ENCODE measurements at places on chromosomes 5 and 9.

DNA sequence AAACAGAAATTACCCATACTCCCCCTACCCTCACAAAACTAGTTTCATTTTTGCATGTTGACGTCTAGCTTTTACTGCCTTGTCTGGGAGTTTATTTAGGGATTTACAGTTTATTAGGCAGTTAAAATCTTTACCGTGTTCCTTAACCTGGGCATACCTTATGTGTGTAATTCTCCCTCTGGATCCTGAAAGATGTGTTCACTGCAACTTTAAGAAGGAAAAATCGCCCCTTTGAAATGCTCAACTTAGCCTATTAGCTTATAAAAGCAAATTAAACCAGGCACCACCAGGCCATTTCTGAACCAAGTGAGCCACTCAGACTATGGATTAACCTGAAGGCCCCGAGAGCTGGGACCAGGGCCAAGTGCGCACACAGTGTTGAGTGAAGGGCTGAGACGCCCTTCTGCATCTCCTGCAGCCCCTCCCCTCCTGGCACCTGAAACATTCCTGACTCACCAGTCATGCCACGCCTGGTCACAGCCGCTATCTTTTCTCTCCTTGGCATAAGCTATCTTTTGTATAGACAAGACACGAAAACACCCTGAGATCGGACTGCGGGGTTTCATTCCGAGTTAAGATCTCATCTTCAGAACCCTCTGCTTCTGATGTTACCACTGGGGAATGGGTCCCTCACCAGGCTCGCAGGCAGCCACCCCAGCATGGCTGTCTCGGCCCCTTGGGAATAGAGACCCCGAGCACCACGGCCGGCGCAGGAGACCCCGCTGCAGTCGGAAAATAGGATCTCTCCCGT is 111.9 kb downstream of the ROR2 start:
- no peak for DNase-seq

DNA sequence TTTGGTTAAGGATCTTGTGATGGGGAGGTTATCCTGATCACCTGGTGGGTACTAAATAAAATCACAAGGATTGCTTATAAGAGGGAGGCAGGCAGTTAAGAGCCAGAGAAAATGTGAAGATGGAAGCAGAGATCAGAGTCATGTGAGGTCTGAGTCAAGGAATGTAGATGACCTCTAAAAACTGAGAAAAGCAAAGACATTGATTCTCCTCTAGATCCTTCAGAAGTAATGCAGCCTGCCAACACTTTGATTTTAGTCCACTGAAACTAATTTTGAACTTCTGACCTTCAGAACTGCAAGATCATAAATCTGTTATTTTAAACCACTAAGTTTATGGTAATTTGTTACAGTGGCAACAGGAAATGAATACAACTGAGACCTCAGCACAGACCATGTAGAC is 499.0 kb downstream of the GADD45G start:
- DNase-seq, result no peak

DNA sequence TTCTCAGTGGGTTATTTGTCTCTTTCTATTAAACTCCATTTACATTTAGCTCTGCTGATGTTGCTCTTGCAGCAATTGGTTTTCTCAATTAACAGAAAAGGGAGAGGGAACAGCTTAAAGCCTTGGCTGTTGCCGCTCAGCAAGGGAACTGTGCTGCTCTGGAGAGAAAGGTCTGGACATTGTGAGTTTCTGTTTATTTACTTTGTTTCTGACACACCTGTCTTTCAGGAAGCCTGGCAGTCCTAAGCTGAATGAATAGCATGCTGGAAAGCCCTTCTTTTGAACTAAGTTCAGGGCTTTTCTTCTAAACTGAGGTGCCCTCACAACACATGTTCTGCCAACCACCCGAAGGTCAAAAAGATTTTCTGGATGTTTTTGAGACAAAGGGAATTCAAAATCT is 491.9 kb downstream of the PDE4D start:
- DNase-seq, result no peak

DNA sequence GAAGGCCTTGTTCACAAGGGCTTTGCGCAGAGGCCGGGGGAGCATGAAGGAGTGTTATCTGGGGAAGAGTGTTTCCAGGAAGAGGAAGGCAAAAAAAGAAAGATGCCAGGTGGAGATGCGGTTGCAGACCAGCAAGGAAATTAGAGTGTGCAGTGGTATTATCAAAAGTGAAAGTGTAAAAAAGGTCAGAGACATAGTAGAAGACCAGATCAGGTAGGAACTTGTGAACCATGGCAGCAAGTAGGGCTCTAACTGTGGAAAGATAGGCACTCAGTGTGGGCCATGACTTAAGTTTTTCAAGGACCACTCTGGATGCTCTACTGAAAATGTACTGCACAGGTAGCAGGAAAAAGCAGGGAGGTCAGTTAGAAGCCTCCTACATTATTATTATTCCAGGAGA is 90.1 kb upstream of the SPOCK1 start:
- DNase-seq, result no peak

GRCh38 chr5:57172466-57173318 is 1.2 kb upstream of the GPBP1 start:
- DNase-seq, result peak; percentile 17

DNA sequence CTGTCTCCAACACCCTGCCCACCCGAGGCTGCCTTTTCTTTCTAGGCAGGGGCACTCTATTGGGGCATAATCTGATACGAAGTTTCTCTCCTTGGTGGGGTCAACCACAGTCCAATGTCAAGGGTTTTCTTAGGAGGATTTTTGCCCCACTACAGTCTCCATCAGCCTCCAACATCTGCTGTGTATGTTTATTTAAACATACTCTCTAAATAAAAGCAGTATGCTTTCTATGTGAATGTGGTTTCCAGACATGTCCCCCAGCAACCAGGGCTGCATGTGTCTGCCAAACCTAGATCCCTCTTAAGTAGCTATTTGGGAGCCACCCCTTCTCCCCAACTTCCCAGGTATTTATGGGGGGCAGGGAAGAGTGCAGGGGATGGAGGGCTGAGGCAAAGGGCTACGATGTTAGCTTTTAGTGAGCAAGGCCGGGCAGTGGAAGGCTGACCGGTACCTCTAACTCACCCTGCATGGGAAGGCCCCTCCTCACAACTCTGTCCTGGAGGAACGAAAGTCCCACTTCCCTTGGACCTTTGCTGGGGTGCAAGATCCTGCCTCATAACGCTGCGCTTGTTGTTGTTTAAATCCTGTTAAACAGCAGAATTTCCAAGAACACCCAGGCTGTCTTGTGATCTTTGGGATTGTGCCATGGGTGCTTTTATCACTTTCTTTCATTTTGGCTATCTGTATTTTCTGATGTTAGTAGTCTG is 75.4 kb downstream of the NREP start:
- no peak for DNase-seq

- peak; percentile 99 for DNase-seq
These were observed 74.2 kb upstream of the ADCY2 start for GRCh38 chr5:7321724-7322123.

DNA sequence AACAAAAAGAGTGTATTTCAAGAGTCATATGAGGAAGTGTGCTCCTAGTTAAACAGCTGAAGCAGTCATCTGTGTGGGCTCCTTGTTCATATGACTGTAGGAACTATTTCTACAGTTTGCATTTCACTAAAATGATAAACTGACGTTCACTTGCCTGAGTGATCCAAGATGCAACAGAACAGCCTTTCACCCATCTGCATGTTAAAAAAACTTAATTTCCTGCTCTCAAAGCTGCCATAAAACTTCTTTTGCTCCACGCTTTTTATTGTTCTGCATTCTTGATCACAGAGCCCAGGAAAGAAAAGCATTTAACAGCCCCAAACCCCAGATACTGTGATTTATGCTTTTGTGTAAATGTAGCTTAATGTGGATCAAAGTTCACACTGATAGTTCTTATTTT is 43.9 kb downstream of the ZNF608 start:
- DNase-seq, result no peak

GRCh38 chr5:54455413-54456157 is at the start of gene HSPB3:
Gene HSPB3, plus strand, starts transcription at chr5:54455699. Its CDS starts 91 bp downstream, at chr5:54455790.
- peak; percentile 88 for DNase-seq

DNA sequence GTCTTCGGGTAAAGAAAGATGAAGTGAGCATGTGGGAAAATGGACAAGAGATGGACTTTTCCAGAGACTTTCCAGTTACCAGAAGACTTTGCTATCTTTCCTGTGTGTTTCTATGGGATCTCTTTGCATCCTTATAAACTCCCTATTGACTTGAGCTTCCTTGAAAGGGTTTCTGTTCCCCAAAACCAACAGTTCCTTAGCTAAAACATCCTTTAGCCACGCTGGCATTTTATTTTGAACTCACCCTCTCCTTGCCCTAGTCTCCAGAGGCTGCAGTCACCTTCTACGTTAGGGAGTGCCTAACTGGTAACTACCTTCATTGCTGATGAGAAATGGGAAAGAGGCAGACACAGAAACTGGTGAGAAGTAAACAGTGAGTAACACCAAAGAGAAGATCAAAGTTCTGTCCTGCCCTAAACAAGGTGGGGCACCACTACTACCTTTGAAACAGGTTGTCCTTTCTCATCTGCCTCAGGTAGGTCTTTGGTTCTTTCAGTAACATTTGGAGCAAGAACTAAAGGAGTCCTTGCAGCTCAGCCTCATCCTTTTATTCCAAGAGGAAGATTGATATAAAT is 402.9 kb downstream of the ENC1 start:
- no peak for DNase-seq

GRCh38 chr5:59036274-59036961 is 453.5 kb downstream of the RAB3C start:
- peak; percentile 94 for DNase-seq

- DNase-seq, result no peak
These were observed 262.4 kb upstream of the RFX3 start for GRCh38 chr9:3788211-3788610.

DNA sequence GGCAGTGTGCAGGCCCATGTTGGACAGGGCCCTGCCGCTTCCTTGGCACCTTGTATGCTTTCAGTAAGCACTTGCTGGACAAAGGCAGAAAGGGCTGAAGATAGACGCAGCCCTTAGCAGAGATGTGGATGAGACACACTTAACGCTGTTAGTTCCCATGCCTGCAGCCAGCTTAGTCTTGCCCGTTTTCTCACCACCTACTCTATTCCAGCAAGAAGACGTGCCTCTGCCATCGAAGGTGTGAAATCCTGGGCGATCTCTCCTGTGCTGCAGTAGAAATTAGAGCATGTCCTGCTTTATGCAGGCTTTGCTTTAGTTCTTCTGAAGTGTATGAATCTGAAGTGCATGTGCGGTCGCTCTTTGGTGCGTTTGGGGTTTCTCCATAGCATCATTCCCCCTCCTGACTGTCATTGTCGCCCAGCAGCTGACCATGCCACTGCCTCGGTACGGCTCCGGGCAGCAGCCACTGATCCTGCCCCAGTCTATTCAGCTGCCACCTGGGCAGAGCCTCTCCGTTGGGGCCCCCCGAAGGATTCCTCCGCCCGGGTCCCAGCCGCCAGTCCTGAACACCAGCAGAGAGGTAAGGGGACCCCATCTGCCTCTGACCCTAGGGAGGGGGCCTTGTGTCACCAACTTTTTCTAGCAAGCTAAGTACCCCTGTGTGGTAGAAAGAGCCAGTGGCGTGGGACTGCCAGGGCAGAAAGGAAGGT is 11.6 kb upstream of the POMT1 start:
- DNase-seq, result no peak

- DNase-seq, result no peak
These were observed 175.6 kb downstream of the CD180 start for GRCh38 chr5:67021031-67021430.

GRCh38 chr5:72499730-72500129 is 7.5 kb downstream of the ZNF366 start:
- DNase-seq, result no peak

GRCh38 chr5:175595905-175596304 is 62.0 kb upstream of the HRH2 start:
- no peak for DNase-seq

DNA sequence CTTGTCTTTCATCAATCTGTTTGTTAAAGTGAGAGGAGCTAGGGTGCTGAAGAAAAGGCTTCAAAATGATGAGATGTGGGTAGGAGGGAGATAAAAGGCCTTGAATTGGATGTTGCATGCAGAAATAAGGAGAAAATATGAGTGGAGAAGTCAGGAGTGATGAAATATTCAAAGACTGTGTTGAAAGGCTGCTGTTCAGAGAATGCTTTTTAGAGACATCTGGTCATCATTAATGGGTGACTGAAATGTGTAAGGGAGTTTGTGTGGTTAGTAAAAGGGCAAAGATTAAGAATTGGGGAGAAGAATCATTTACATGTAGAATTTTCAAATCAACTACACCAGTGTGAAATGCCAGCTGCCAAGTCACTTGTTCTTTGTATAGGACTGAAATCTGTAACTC is 383.9 kb downstream of the MAT2B start:
- DNase-seq, result peak; percentile 43

DNA sequence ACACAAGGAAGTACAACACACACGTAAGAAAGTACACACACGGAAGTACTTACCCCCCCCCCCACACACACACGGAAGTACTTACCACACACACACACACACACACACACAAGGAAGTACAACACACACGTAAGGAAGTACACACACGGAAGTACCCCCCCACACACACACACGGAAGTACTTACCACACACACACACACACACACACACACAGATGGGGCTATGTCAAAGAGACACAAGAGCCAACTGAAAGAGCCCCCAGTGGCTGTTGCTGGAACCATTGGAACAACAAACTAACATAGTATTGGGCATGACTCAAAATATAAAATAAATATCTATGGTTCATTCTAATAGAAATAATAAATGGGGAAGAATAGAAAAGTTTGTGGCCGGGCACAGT is 4.9 kb upstream of the MAPK9 start:
- peak; percentile 26 for DNase-seq

DNA sequence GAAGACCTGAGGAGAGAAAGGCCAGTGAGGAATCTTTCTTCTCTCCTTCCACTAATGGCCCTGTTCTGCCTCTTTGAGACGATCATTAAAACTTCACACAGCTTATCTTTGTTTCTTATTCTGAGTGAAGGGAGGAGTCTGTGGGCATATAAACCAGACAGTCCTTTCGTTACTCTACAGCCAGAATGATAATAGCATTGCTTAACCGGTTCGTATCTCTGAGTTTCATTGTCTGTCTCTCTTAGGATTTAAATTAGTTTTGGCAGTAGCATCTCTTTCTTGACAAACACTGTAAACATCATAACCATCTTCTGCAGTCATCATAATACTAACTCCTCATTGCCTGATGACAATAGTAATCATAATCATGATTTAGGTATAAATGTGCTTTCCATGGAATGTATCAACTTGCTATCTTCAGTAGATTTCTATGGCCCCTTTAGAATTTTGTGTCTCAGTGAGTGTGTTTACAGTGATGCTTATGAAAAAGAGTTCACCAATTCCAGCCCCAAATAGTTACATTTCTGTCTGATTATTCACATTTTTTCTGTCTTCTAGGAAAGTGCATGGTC is 618.8 kb upstream of the KLF4 start:
- DNase-seq, result no peak

- DNase-seq, result no peak
These were observed 340.0 kb upstream of the ACTBL2 start for GRCh38 chr5:57822651-57823050.

DNA sequence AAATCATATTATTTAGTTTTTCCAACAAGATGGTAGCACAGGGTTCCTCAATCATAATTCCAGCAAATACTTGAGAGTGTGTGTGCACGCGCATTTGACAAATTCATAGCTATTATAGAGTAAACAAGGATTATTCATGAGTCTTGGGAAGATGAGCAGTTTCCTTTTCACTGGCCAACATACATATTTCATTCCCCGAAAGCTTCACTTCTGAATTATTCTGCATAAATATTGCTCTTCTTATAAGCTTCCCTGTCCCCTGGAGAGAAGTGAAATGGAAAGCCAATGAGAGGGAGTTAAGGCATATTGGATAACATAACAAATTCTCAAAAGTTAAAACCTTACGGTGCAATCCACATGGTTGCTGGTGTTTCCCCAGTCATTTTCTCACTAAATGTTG is 386.4 kb upstream of the SEMA6A start:
- DNase-seq, result no peak

Data from fibroblast of skin of back (primary cell).